Right atrium auricular region (tissue), 2 donors: ENCODE measurements at places on chromosomes 12 and 14.
A peak's percentile ranks its signal among the peaks of the same experiment; 100 is the strongest.

GRCh38 chr12:64544371-64545080 lies 65.8 kb upstream of the RASSF3 start:
- no peak for DNase-seq

DNA sequence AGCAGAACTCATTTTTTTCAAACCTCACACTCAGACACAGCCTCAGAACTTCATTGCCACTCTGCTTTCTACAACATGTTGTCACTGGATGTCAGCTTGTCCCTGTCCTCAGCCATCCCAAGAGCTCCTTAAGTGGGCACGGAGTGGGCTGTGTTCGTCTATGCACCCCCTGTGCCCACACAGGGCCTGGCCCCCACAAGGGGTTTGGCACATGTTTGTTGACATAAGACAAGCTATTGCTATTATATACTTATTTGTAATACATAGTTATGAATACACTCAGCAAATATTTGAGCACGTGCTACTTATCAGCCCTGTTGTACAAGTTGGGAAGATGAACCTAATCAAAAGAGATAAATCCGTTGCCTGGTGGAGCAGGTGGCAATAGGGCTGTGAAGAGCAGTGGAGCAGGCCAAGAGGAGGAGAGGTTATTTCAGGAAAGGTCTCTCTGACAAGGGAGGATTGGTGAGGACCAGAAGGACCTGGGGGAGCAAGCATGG lies 4.3 kb upstream of the BDKRB1 start:
- DNase-seq = no peak

DNA sequence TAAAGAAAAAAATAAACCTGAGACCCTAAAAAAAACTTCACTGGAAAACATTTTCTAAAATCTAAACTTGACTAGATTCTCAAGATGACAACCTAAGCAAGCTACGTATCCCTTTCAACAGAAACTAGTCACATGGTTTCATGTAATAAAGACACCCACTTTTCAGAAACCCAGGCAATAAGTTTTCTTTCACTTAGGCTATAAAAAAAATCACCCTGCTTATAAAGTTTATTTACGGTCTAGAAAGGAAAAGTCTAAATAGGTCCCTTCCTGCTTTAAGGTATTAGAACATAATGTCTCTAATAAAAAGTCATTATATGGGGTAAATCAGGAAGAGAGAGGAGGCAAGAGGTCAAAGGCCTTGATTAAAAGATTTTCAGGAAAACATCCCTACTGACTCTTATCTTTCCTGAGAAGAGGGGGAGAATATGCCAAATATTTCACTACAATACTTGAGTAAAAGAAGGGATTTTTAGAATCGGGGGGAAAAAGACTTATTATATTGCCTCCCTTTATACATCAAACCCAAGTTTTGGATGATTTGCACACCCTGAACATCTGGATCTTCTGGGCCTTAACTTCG lies 9.5 kb downstream of the CLIP1 start:
- DNase-seq = no peak

GRCh38 chr12:117037289-117038022 lies 61.8 kb downstream of the TESC start:
- no peak for DNase-seq

DNA sequence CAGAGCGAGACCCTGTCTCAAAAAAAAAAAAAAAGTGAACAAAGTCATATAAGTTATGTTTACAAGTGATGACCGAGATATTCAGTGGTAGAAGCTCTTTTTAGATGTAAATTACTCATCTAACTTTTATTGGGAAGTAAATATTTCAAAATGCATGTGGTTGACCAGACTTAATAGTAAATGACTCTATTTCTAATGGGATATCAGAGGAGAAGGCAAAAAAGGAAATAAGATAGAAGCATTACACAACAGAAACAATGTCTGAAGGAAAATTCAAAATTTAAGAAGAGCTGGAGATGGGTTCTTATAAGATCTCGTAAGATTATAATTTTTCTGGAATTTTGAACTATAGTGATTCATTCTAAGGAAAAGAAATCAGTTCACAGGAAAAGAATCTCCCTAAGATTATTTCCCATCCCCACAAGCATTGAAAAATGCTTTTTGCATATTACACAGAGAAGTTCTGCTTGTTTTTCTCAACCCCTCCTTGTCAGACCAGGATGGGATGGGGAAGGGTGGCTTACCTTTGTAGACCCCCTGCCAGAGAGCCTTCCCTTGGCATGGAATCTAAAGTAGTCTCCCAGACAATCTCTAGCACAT lies 63.1 kb upstream of the STK38L start:
- DNase-seq = no peak

GRCh38 chr12:109154451-109155438 lies 38.4 kb downstream of the ACACB start:
- peak; percentile 78 for DNase-seq

DNA sequence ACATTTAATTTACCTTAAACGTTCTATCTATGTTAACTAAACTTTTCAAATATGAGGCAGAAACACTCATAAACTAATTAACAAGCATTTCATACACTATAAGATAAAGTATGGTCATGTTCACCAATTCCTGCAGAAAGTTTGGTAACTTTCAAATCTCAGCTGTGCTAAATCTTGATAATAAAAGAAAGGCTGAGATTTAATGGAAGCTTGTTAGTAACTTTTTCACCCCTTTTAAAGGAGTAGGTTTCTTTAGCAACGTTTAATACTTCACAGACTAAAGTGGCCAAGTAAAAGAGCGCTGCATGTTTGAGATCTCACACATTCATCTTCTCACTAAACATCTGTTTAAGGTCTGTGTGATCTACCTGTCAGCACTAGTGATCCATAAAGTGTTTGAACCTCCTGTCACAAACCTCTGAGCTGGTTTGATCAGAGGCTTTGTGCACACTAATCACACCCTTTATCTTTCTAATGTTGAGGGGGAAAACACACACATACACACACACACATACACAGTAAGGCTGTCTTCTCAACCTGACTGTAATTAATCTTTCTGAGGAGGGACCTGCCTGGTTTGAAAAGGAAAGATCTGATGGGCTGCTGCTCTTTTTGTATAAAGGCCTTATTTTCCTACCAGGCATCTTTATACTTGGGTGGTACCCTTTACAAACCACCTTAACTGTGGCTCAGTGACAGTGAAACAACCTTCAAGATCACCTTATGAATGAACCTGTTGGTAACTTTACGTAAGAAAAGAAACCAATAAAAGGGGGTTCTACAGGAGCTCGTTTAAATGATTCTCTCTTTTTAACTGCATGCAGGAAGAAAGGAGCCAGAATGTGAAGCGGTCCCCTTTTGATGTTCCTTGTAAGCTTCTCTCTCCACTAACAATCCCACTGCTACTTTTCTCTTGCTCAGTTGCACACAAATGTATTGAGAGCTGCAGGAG lies 244.2 kb downstream of the SOX5 start:
- DNase-seq = no peak

GRCh38 chr12:50642761-50643160 lies 121.1 kb upstream of the ATF1 start:
- no peak for DNase-seq

GRCh38 chr12:100435957-100436356 lies 37.7 kb upstream of the NR1H4 start:
- no peak for DNase-seq

- DNase-seq = no peak
Measured at GRCh38 chr14:59698793-59699192, 122.2 kb upstream of the CCDC175 start.

- no peak for DNase-seq
Measured at GRCh38 chr14:85332401-85332800, 197.5 kb upstream of the FLRT2 start.

DNA sequence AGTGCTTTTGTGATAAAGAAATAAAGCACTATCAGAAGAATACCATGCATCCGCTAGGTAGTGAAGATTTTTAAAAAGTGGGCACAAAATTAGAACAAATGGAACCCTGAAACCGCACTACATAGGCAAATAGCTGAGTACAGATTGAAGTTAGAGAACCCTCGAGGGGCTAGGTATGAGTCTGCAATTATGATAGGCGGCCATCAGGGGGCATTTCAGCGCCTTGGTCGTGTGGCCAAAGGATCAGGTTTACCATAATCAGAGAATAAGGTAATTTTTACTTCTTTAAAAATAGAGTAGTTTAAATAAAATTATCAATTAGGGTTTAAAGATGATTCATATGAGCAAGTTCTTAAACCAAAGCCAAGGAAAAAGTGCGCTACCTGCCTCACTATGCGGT lies 129.8 kb downstream of the TMX1 start:
- no peak for DNase-seq

DNA sequence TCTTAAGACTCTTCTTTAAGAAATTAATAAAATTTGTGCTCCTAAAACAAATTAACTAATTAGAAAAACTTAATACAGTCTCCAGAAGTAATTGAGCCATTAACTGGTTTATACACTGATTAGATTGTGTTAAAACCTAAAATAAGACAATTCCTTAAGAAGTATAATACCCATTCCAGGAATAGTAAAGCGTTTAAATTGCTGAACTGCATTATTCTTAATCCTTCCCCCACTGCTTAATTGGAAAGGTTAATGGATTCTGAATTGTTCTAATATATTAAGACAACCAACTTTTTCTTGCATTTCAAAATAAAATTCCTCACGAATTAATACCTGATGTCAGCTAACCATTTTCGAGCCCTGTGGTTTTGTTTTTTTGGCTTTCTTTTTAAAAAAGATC lies 128.4 kb downstream of the KICS2 start:
- DNase-seq = no peak

DNA sequence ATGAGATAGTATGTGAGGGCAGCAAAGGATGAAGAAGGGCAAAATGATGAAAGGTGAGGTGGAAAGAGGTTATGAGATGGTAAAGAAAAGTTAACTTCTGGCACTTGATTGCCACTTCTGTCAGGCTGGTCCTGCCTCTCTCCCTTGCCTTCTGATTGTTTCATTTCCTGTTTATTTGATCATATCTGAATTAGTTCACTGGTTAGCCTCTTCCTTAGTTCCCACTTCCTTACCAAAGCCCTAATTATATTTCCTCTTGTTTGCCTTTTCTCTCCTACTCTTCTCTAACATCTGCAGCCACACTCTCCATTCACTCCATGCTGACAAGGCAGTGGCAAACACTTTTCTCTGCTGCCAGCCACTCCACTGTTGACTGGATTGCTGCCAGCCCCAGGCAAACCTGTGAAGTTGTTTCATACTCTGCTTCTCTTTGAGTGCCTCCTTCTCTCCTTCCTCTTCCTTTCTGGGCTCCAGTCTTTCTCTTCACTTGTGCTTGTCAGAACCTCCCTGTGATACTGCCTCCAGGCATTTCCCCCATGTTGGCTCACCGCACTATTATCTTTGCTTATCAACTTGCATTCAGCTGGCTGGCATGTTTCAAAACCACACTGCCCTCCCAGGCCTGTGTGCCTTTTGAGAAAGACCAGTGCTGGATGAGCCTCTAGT lies 8.1 kb downstream of the PNP start:
- DNase-seq = no peak

- DNase-seq = no peak
Measured at GRCh38 chr12:47740606-47741339, 15.5 kb upstream of the ENDOU start.

GRCh38 chr12:12214201-12214600 lies 52.6 kb downstream of the LRP6 start:
- DNase-seq = no peak

DNA sequence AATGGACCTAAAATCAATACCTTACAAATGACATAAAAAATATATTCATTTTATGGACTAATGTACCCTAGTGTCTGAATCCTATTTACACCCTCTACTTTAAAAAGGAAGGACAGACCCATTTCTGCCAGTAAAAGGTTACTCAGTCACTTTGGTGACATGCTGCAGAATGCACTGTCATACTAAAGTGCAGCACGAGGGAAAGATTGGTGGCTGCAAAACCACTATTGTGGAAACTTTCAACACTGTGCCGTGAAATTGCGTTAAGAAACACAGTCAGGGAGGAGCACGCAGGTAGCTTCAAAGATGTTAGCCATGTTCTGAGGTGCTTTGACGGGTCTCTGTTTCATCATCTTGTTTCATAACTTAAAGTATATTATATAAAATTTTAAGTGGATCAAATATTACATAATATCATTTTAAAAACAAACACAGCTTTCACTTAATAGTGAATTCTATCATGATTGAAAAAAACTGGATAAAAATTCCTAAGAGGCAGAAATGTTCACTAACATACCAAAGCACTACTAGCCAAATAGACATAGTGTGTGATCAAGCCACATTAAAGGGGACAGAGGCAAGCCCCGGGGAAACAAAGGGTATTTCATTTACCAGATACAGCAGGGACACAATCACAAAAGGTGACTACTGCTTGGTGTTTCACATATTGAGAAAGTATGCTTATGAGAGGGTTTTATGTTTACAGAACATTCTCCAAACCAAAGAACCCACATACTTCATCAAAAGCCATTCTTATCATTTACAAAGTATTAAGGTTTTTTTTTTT lies 330.8 kb upstream of the SOX5 start:
- no peak for DNase-seq

- no peak for DNase-seq
Measured at GRCh38 chr12:91913124-91913523, 232.5 kb downstream of the BTG1 start.

DNA sequence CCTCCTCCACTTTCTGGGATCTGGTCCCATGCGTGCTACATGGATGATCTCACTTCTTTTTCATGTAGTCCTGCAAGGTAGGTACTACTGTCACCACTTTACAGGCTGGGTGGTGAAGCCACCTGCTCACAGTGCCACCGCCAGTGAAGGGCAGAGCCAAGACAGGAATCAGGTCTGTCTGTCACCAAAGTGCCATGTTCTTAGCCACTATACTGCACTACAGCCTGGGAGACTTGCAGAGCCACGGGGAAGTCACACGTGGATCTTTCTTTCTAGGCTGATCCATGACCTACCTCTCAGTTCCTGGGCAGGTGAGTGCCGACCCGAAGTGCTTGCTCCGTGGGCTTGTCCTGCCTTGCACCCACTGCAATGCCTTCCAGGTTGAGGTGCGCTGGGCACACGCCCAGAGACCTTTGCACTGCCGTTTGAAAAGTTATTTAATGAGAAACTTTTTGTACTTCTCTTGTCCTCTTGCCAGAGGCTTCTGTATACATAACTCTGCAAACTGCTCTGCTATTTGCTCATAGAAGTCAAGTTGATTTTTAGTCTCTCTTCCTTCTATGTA lies 19.7 kb upstream of the CLMN start:
- no peak for DNase-seq
